ENCODE measurements at places on chromosomes 11 and 22.

GRCh38 chr11:86162239-86162638 lies 82.3 kb upstream of the EED start:
- DNase-seq = no peak

DNA sequence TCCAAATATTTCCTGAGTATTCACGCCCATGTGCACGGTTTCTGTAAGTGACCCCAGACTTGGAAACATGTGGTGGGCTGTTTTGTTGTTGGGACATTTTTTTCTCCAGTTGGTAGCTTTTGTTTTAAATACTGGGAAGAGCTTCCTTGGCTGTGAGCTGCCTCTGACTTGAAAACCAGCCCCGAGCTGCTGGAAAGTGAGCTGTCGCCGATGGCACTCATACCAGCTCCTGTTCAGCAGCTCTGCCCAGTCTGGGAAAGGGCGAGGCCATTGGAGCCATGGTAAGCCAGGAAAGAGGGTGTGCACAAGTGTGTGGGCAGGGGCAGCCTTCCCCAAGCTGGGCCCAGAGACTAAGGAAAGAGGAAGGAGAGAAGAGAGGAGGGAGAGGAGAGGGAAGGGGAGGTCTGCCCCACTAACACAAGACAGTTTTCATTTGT lies 3.2 kb upstream of the FLI1 start:
- DNase-seq = no peak

- DNase-seq = no peak
Observed at GRCh38 chr11:72581067-72581466, 93.2 kb downstream of the PDE2A start.

GRCh38 chr11:12671370-12671769 lies 2.9 kb upstream of the TEAD1 start:
- DNase-seq = no peak

DNA sequence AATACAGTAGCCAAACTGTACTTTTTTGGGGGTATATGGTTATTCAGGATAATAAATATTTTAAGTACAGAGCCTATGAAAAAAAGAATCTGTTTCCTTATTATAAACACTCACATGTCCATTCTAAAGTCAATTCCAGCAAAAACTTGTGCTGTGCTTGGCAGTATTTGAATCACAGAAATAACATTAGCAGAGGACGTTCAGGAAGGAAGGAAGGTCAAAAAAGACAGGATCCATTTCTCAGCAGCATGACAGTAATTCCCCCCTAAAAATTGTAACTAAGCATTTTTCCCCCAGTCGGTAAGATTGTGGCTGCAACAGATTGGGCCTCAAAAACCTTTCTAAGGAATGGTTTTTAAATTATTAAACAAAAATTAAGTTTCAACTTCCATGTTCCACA lies 124.8 kb downstream of the ATG16L2 start:
- no peak for DNase-seq

- DNase-seq = no peak
Observed at GRCh38 chr11:1889224-1889930, 2.3 kb downstream of the PRR33 start.

DNA sequence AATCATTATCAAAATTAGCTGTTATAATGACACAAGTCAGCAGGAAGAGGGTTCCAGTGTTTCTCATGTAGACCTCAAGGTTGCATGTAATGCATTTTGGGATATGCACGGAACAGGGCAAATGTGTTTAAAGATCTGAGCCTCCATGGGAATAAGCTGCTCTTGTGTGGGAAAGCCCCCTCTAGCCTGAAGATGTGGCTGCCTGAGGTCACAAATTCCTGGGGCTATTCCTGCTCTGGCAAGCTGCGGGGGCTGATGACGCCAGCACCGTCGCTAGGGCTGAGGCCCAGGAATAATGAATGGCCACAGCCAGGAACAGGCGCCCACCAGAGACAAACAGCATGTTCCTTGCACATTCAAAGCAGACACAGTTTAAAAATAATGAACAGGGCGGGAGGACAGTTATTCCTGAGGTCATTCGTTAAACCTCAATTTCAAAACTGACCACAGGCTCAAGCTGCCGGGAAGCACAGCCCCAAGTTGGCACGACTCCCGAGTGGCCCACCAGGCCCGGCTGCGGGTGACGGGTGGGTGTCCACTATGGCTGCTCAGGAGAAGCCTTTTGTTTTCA lies 11.7 kb downstream of the OSBPL5 start:
- DNase-seq = no peak

GRCh38 chr11:131178020-131178419 lies 192.4 kb upstream of the NTM start:
- no peak for DNase-seq

Data from GM12865 (cell line).